ENCODE measurements at places on chromosomes 13 and 19.

DNA sequence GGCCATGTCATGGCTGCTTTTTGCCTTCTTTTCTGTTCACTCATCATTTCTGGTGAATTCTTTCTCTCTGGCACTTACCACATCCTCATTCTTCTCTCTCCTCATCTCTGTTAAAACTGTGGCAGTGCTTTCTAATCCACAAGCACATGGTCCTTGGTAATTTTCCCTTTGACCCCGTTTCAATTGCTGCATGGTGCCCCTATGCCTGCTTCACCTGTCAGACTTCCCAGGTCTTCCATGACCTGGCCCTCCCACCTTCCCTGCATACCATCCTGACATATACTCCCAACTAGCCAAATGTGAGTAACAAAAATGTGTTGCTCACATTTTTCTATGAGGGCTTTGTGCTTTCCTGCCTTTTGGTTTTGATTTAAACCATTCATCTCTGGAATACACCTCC lies 286.5 kb downstream of the MTUS2 start:
- no peak for DNase-seq

- DNase-seq = peak; percentile 25
These were observed 7.5 kb upstream of the ARHGEF18 start for GRCh38 chr19:7340959-7341837.

- no peak for DNase-seq
These were observed 53.6 kb downstream of the GADD45B start for GRCh38 chr19:2529473-2529918.

- DNase-seq = no peak
These were observed 5.6 kb upstream of the MEDAG start for GRCh38 chr13:30900436-30900835.

DNA sequence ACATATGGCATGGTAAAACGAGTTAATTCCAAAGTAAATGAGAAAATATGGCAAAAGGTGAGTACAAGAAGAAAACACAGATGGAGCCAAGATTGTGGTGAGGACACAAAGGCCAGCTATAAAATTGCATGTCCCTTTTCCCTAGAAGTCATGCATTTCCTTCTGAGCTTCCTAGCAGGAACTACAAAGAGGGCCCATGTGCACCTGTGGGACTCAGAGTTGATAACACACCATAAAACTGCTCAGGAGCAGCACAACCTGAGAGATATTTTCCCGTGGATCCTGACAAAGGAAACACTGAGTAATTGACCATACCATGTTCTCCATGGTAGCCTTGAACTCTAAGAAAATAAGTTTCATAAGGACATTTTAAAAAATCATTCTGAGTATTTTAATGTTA lies 228.3 kb downstream of the DLEU7 start:
- DNase-seq = no peak
